ENCODE measurements at places on chromosomes 7 and 10. TPM values are rescaled to one million over a fixed set of nuclear protein-coding genes. Genes with fewer than 3 reads are reported as not detected.
A peak's percentile ranks its signal among the peaks of the same experiment; 100 is the strongest.

Gene ZNF273
- total RNA-seq = 1.1 TPM

Gene UTF1
- not detected for total RNA-seq

Gene GSDME
- 5.6 TPM for total RNA-seq

Gene CYP3A5
- not detected for total RNA-seq

Gene PHYHIPL
- total RNA-seq = 0.11 TPM

Gene LRWD1
- 11.2 TPM for total RNA-seq

Gene TSPAN14
- 33.4 TPM for total RNA-seq

Gene FKBP6
- total RNA-seq = not detected

Gene CPN1
- not detected for total RNA-seq

Gene GPC2
- 0.25 TPM for total RNA-seq

GRCh38 chr7:37769726-37770125, 78.7 kb upstream of the NME8 start:
- no peak for DNase-seq

- no peak for DNase-seq
These were observed 40.7 kb upstream of the ELN start for GRCh38 chr7:73987298-73987697.

- no peak for DNase-seq
These were observed 37.2 kb downstream of the ERLIN1 start for GRCh38 chr10:100148353-100149211.

DNA sequence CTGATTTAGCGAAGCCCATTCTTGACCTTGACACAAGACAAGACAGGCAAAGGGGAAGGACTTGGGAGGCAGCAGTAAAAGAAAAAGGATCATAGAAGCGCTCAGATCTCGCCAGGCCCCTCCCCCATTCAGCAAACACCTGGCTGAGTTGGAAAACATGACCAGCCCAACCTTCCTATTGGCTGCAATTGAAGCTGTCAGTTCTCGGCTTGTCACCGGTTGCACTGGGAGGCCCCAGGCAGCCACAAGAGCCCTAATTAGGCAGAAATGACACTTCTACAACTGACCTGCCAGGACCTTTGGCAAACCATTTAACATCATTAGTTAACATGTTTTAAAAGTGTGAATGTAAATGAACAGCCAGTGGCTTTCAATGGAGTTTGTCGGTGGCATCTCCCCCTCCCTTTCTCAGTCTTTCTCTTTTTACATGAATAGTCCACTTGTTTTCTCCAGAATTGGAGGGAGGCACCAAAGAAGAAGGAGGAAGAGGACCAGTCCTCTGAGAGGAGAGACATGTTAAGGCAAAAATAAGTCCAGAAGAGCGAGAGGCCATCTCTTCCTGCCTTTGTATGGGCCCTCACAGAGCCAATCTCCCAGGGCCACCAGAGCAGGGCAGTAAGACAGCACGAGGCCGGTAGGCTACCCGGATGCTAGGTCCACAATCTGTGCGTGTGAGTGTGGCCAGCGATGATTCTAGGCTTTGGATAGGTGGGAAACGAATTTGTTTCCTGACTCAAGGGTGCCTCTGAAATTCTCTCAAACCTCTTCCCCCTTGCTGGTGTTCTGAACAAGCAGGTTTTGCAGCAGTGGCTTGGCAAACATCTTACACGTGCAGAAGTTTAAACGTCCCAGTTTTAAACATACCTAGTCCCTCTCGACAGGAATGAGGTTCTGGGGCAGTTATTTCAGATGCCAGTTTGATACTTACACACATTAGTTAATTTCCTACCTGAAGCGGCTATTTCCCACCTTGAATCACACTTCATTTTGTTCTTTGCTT, 15.0 kb upstream of the ENO4 start:
- DNase-seq = no peak

DNA sequence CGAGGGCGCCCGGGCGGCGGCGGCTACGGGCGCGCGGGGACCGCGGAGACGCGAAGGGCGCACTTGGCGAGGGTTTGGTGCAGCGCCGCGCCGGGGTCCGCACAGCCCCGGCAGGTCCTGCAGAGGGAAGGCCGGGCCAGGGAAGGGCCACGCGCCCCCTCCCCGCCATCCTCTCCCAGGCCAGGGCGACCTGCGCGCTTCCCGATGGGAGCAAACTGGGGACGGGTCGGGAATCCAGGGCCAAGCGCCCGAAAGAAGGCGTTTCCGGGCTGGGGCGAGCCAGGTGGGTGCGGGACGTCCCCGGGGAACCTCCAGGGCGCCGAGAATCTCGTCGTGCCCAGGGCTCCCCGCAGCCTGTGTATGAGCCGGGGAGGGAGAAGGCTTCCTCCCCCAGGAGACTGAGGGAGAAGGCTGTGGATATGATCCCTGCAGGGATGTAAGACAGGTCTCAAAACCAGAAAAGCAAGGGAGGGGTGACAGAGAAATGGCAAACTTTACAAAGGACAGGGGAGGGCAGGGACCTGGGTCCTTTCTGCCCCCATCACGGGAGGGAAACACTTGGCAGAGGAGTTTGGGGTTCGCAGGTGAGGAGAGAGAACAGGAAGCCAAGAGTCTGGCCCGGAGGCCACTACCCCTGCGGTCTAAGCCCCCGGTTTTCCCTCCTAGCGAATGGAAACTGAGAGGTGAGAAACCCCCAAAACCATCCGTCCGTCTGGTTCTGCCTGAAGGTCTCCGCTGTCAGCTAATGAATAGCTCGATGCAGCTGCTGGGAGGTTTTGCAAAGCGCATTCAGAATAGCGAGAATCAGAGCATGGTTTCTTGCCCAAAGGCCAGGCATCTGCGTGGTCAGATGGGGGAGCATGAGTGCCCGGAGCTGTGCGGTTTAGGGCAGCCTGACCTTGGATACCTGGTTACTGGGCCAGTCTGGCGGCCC, 674 bp downstream of the AMZ1 start:
- no peak for DNase-seq

GRCh38 chr7:114722562-114722961, 199.3 kb upstream of the MDFIC start:
- no peak for DNase-seq

GRCh38 chr10:3749600-3749999, 35.4 kb downstream of the KLF6 start:
- no peak for DNase-seq

- DNase-seq = peak; percentile 52
These were observed 29.7 kb downstream of the UNC5B start for GRCh38 chr10:71241830-71242621.

- no peak for DNase-seq
These were observed 48.3 kb upstream of the STEAP4 start for GRCh38 chr7:88355011-88355410.

GRCh38 chr7:149624006-149624405, 126.4 kb upstream of the ZNF746 start:
- DNase-seq = no peak

DNA sequence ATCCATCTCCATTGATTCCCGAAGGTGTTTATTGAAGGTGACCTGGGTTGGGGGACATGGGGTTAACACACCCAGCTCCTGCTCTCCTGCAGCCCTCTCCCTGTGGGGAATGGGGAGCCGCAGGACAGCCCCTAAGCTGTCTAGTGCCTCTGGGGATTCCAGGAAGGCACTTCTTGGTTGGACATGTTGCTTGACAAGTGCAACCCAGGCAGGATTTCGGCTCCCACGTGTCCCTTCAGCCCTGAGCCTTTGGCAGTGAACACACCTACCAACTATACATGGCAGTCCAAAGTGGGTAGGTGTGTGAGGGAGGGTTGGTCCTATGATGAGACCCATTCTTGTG, 43.9 kb downstream of the DOCK1 start:
- DNase-seq = no peak

- DNase-seq = no peak
These were observed 348.7 kb upstream of the SEMA3C start for GRCh38 chr7:81267508-81267907.

GRCh38 chr7:155296006-155296787, 1.5 kb upstream of the INSIG1 start:
- DNase-seq = no peak

- no peak for DNase-seq
These were observed 53.7 kb downstream of the HIBADH start for GRCh38 chr7:27608776-27609495.

GRCh38 chr7:12316925-12317324, 86.7 kb downstream of the VWDE start:
- DNase-seq = no peak

- no peak for DNase-seq
These were observed 42.1 kb downstream of the KCNH2 start for GRCh38 chr7:150936018-150936417.

Data from left ventricle myocardium inferior (tissue), 1 donor.